ENCODE measurements at places on chromosomes 12 and 14.
A peak's percentile ranks its signal among the peaks of the same experiment; 100 is the strongest.

DNA sequence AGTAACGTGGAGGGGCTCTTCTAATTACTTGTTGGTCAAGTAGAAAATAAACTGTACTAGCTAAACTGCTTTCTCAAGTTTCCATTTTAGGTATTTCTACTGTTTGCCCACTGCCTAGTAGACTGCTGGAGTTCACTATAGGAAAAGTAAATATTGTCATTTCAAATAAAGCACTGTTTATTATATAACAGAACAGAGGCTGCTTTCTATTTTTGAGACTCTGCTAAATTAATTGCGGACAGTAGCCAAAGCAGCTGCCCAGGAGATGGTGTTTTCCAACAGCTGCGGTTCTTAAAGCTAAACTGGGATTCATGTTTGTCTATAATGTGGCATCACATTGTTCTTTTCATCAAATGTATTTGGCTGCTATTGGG, 15.9 kb upstream of the SIX1 start:
- DNase-seq: no peak

DNA sequence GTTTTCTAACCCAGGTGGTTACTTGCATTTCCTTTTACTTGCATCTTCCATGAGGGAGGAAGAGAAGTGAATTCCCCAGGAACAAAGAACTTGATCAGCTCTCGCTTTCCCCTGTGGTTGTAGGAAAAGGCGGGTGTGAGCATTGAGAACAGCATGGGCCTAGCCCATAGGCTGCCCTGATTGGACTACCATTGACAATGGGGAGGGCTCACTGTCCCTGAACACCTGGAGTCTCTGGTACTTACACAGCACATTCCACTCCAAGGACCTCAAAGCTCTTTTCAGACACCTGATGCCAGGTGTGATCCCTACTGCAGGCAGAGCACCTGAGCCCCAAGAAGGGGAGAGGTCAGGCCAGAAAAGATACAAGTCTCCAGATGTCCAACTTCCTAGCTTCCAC, 25.0 kb downstream of the MAX start:
- DNase-seq: no peak

DNA sequence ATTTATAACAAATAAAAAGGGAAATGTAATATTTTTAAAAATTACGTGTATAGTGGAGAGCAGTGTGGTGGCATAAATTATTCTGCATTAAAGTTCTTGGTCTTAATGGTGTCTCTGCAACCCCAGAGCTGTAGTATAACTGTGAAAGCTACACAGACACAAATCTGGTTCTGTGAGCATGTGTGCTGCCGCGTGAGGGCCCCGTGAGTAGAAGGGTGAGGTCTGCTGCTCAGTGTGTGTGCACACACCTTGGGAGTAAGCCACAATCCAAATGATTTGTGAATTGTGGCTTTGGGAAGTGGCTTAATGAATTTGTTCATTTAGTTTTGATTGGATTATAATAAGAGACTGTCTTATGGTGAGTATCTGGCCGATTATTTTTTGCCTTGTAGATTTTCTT, 16.8 kb downstream of the PELI2 start:
- DNase-seq: no peak

DNA sequence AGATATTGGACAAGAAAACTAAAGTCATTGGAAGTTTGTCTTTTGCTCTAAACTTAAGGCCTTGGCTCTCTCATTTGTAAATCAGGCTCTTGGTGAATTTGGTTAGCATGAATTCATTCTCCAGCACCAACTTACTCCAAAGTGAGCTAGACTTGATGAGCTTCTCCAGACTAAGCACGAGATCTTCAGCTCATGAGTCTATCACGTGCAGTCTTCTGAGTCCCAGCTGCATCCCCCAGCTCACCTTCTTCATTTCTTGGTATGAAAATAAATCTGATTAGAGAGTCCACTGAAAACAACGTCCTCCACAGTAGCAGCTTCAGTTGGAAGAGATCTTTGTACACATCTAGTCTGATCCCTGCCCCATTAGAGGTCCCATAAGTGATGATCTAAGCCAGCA, 52.5 kb upstream of the DDX11 start:
- peak; percentile 20 for DNase-seq

- no peak for DNase-seq
These were observed 8.5 kb downstream of the CFAP54 start for GRCh38 chr12:96497855-96498254.

DNA sequence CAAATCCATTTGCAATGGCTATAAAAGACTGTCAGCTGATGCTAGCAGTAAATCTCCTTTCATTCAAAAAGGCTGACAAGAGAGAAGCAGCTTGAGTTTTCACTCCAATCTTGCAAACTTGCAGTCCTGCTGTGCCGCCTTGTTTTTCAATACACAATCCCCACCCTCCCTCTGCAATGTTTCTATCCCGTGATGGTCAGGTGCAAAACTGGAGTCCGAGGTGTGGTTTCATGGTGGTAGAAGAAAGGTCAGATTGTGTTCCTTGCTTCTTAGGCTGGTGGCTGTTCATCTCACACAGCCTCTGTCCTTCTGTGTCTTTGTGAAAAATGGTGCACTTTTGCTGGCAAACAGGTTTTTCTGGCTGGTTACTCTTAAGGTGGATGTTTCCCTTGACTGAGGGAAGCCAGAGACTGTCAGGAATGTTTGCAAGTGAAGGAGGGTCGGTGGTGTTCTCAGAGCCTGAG, 27.7 kb upstream of the TBX3 start:
- no peak for DNase-seq

GRCh38 chr14:105394714-105395537, 3.4 kb upstream of the TEX22 start:
- no peak for DNase-seq

- DNase-seq: no peak
These were observed 944 bp upstream of the DHRS7 start for GRCh38 chr14:60166142-60166541.

GRCh38 chr12:26319511-26319910, 124.1 kb downstream of the SSPN start:
- peak; percentile 94 for DNase-seq

DNA sequence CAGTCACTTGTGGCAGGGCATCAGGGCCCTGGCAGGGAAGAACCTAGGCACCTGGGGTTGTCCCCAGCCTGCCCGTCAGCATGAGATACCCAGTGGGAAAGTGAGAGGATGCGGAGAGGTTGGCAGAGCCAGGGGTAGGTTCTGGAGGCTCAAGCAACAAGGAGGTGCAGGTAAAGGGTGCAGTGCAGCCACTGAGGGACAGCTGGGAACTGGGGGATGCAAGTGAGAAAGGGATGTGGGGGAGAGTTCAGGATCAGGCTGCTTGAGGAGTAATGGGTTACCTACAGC, 18.7 kb downstream of the VASH1 start:
- no peak for DNase-seq

- DNase-seq: no peak
These were observed 64.4 kb downstream of the SERPINA3 start for GRCh38 chr14:94676495-94677185.

- no peak for DNase-seq
These were observed 6.1 kb downstream of the METTL3 start for GRCh38 chr14:21505012-21505553.

DNA sequence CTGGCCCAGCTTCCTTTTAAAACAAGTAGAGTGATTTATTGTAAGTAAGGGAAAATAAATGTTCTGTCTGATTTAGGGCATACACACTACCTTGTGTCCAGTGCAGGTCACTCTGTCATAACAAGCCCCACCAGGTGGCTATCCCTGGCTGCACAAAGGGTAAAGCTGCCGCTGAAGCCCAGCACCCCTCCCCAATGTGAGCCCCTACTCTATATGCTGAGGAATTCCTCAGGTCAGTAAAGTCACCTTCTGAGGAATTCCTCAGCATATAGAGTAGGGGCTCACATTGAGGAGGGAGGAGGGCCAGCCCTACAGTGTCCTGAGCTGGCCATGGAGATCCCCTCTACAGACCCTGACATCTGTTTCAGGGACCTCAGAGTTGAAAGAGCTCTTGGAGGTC, 67.2 kb downstream of the TBC1D30 start:
- DNase-seq: no peak

DNA sequence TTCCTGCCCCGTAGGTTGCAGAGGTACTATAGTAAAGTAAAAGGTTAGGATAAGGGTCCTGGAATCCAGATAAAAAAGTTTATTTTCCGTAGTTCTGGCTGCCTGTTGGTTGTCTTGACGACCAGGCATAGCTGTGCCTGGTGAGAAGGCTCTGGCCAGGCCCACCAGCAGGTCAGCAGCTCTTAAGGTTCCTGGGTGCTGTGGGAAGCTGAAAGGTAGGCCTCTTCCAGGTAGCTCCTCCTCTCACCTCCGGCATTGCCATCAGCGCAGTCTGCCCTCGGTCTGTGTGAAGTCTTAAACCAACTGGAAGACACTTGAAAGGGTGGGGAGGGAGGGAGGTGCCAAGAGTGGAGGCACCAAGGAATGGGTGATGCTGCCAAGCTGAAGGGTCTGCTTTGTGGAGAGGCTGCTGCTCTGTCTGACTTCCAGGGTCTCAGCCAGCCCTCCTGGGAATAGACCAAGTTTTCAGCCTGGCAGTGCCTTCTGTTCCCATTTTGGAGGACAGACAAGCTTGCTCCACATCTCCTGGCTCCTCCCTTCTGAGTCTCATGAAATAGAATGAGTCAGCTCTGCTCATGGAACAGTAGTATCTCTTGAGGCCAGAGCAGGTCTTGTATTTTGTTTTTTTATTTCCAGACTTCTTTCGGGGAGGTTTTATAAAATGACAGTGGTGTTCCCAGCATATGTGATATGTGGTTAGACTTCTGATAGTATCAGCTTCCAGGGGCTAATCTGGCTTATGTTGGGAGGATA, 5.2 kb upstream of the ACADS start:
- DNase-seq: no peak

- no peak for DNase-seq
These were observed 151.8 kb downstream of the UNC79 start for GRCh38 chr14:93582516-93582915.

GRCh38 chr12:3557116-3557697, 66.2 kb downstream of the PRMT8 start:
- DNase-seq: no peak

DNA sequence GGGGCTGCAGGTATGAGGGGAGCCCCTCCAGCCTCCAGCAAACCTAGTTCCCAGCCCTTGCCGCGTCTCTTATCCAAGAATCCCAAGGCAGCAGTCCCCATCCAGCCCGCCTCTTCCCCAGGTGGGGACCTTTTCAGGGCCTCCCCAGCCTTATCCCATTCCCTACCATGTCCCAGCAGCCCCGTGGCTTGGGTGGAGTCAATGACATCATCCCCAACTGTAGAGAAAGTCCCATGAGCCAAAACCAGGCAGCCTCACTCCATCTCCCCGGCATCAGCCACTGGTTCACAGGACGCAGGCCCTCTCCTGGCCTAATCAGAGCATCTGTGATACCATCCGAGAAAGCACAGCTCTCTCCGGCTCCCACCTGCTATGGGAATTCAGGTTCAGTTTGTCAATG, 131.0 kb downstream of the NCOR2 start:
- no peak for DNase-seq

- DNase-seq: no peak
These were observed 184.4 kb downstream of the SYT1 start for GRCh38 chr12:79048962-79049361.

GRCh38 chr12:99984271-99985128, at the start of gene ANKS1B:
Gene ANKS1B, minus strand, starts transcription at chr12:99984936. Its CDS starts 699 bp downstream, at chr12:99984237.
- DNase-seq: no peak

- DNase-seq: no peak
These were observed 26.4 kb downstream of the FAM222A start for GRCh38 chr12:109739747-109740693.

DNA sequence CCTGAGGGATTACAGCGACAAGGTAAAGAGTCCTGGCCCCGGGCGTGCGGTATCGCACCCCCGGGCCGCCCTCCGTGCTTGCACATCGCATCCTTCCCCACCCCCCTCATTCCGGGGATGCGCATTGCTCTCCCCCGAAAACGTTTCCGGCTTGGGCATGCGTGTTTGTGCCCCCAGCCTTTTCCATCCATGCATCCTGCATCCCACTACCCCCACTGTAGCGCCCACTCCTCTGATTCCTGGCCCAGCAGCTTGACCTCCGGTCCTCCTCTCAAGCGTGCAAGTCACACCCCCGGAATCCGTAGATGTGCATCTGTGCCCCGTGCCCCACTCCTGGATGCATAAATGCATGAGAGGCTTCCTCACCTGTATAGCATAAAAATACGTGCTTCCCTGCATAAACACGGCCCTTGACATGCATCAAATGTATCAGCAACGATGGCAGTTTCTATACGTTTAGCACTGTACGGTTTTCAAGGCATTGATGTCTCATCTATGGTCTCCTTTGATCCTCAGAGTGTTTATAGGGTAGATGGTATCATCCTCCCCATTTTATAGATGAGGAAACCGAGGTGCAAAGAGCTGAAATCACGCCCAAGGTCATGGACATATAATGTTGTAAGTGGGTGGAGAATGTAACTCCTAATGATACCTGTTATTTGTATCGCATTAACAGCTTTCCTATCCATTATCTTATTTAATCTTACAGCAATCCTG, 484 bp downstream of the RIC8B start:
- no peak for DNase-seq

DNA sequence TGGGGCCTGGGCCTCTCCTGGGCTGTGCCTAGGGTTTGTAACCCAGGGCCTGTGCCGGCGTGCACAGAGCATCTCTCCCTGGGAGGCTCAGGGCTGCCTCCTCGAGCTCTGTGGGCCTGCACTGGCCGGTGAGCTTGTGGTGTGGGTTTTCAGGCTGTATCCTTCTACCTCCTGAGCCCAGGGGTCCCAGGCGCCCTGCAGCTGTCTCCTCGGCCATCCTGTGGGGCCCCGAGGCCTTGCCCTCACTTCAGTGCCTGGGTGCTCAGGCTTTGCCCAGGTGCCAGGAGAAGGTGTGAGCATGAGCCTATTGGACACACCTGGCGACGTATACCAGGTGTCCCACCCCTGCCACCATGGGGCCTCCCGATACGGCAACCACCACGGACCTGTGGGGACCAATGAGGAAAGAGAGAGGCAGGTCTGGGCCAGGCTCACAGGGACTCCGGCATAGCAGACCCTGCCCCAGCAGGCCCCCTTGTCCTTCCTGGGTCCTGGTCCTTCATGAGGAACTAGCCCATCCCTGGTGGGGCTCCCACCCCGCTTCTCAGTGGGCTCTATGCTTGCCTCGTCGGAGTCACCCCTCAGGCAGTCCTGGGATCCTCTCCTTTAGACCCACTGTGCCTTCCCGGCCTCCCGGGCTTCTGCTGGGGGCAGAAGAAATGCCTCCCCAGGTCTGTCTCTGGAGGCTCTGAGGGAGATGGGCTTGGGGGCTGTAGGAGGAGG, 400.2 kb downstream of the TMEM121 start:
- no peak for DNase-seq

GRCh38 chr12:92385296-92385695, 239.7 kb upstream of the BTG1 start:
- no peak for DNase-seq

GRCh38 chr12:78038986-78039385, 208.3 kb downstream of the NAV3 start:
- DNase-seq: no peak

GRCh38 chr12:7108003-7108795, 815 bp downstream of the C1RL start:
- no peak for DNase-seq

- DNase-seq: no peak
These were observed 453.9 kb downstream of the AACS start for GRCh38 chr12:125519026-125519651.

GRCh38 chr12:101414533-101415119, 7.1 kb upstream of the ARL1 start:
- DNase-seq: no peak

Data from vagina (tissue), 2 donors.